ENCODE measurements at places on chromosomes 5 and 9.

- DNase-seq: no peak
These were observed 7.3 kb upstream of the WDR41 start for GRCh38 chr5:77499441-77499840.

GRCh38 chr9:137077010-137077747, at the start of gene UAP1L1:
Gene UAP1L1 (plus strand): TSS chr9:137077517. CDS start chr9:137077533, 16 bp downstream.
- DNase-seq: no peak

DNA sequence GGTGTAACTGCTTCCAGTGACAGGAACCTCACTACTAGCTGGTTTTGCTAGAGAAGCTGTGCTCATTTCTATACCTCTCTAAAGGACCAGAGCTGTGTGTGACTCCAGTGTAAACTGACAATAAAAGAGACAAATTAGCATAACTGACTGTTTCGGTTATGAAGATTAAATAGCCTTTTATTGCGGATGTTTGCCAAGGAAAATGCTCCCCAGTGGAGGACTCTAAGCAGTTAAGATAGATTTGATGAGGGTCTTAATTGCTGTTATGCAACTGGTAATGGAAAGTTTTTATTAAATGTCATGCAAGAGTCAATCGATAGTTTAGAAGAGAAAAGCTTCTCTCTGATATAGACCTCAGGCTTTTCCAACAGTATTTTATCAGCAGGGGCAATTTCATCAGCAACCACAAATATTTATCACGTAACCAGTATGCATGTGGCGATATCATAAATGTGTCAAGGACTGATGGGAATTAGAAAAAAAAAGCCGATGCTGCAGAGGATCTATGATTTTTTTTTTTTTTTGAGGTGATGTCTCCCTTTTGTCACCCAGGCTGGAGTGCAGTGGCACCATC, 275.2 kb upstream of the DMAC1 start:
- DNase-seq: no peak

DNA sequence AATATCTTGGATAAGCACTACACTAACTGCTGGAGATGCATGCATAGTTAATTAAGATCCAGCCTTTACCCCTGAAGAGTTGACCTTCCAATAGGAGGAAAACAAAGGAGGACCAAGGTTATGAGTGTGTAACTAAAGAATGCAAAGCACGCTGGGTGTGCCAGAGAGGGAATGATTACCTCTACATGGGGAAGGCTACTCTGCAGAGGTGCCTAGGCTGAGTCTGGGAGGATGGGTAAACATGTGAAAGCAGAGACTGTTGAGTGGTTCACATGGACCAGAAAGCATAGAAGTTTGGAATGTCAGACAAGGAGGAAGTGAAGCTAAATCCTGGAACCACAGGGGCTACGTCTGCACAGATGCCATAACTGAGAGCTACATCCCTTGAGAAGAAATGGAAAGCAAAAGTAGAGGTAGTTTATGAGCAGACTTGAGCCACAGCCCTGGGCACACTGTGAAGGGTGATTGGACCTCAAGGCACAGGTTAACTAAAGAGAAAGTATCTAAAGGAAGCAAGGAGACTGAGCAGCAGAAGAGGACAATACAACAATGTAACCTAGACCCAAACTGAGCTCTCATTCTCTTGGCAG, 176.2 kb downstream of the DENND1A start:
- DNase-seq: no peak

DNA sequence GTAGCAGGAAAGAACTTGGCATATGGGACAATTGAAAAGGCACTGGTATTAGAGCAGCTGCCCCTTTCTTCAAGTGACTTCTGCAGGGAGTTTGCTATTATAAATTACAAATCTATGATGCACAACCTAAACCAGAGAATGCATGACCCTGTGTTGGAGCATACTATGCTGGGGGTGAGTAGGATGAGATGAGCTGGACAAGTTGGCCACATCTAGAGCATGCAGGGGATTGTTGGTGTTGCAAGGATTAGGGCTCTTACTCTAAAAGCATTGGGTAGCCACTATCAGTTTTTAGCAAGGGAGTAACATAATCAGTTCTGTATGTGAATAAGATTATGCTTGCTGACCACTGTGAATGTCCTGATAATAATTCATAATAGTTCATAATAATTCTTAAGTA, 186.7 kb downstream of the KIAA0825 start:
- no peak for DNase-seq
